Stimulated activated CD4-positive, alpha-beta T cell treated with anti-CD3 and anti-CD28 coated beads, Interleukin-1b, Interleukin-23, amount 100 ng/mL, for 4 hours (primary cell): ENCODE measurements at places on chromosomes 13 and 19.

DNA sequence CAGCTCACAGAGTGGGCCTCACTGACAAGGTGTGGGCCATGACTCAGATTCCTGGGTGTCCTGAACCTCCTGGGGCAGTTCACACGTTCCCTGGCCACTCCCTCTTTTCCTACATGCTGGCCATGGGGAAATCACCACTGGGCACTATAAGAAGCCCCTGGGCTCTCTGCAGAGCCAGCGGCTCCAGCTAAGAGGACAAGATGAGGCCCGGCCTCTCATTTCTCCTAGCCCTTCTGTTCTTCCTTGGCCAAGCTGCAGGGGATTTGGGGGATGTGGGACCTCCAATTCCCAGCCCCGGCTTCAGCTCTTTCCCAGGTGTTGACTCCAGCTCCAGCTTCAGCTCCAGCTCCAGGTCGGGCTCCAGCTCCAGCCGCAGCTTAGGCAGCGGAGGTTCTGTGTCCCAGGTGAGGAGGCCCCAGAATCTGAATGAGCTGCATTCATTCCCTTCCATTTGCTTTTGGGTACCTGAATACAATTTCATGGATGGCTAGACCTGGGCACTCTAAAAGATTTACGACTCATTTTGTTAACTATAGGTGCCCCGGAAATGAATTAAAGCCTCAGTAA lies at the start of gene OLFM4:
OLFM4 (plus strand) TSS at position 177 of the 567 bp plus-strand sequence; CDS start at position 201, 24 bp downstream.
- no peak for DNase-seq

GRCh38 chr13:36674337-36675212 lies 755 bp downstream of the SERTM1 start:
- no peak for DNase-seq

DNA sequence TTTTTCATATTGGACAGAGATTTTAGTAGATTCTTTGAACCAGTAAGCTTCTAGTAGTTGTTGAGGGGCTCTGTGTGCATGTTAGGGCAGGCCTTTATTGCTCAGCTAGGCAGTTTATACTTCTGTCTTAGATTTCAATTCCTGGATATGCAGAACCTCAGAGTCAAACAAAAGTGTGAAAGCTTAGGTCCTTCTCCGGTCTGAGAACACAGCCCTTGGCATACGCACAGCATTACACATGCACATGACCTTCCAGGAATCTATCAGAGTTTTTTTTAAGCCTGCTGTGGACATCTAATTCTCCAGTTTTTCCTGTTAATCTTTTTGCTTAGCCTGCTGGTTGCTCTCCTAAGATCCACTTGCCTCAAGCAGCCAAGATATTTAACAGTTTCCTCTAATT lies 77.9 kb upstream of the KL start:
- DNase-seq: no peak

- DNase-seq: no peak
Observed at GRCh38 chr19:6276447-6276846, 3.3 kb downstream of the MLLT1 start.

DNA sequence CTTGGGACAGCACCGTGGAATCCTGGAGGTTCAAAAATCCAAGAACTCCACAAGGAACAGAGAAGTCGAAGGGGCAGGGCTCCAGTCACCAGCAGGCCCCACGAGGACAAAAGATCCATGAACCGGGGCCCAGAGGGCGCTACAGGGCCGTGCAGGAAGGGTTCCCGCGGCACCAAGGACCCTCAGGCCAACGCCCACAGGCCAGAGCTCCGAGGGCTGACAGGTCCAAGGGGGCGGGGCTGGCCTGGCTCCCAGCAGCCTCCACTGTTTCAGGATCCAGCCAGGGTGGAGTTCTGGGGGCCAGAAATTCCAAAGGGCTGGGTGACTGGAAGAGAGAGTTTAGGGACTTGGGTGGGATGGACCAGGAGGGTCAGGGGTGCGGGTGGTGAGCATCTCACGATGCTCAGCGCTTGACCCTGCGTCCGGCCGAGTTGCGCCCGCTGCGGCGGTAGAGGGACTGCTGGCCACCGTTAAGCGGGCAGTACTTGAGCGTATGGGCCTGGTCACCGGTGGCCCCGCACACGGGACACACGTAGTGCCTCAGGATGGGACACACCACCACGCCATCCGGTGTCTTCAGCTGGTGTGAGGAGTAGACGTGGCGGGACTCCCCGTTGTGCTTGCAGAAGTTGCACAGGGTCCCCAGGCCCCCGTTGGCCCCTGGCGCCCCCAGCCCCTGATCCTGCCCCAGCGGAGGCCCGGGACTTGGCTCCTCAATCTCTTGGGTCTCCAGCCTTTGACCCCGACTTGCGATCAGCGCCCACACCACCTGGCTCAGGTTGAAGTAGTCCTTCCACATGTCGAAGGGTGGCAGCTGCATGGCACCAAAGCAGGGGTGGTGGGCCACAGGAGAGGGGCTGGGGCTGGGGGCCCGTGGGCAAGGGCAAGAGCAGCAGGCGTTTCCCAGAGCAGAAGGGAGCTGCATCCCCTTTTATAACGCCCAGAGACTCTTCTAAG lies at the start of gene NANOS2:
NANOS2 (minus strand) TSS at position 905 of the 957 bp plus-strand sequence; CDS start at position 820, 85 bp downstream.
- DNase-seq: no peak

- no peak for DNase-seq
Observed at GRCh38 chr13:20720499-20720898, 17.0 kb downstream of the IL17D start.
